Bone marrow (tissue), 2 donors: ENCODE measurements at places on chromosomes 6 and 20.

GRCh38 chr20:58634521-58635278 lies 16.4 kb upstream of the STX16 start:
- no peak for DNase-seq

- DNase-seq, result no peak
Observed at GRCh38 chr6:119446609-119447008, 97.0 kb upstream of the MAN1A1 start.

GRCh38 chr6:74000666-74001490 lies 304.9 kb downstream of the CD109 start:
- no peak for DNase-seq

DNA sequence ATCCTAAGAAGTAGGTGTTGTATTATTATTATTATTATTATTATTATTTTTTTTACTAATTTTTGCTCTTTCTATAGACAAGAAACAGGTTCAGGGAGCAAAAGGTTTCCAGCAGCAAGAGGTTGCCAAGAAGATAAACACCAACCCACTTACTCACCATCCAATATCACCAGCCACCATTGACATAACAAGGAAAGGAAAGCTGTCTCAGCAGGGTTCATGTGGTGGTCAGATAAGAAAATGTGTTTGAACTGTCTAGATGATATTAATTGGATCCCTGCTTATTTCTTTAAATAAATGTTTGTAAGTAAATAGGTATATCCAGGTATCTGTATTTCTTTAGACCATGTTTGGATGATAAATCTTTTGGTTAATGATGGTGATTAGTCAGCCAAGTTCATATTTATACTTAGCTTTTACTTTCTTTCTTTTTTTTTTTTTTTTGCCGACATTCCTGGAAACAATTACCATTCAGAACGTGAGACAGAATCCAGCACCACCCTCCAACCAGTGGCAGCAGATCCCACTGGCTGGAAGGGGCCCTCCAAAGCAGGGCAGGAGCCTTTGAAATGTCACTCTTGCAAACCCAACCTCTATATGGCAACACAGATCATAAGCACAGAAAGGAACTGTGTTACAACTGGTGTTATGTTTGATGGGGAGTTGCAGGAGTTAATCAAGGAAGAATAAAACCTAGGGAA lies 139.2 kb upstream of the ECI2 start:
- DNase-seq, result no peak

GRCh38 chr6:4074478-4075235 lies 4.3 kb downstream of the FAM217A start:
- no peak for DNase-seq

DNA sequence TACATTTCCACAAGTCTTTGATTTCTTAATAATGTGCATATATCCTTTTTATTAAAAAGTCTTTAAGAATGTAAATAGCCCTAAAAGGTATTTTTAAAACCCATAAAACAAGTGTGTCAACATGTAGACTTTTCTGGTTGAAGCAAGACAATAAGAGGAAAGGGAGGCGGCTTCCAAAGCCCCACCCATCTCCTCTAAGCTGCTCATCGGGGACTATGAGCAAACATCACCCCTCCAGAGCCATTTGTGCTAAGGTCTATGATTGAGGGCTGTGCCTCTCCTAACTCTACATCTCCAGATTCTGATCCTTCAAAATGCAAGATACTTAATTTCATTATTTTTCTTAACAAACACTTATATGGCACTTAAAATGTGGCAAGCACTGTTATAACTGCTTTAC lies 2.5 kb upstream of the NAA20 start:
- no peak for DNase-seq

DNA sequence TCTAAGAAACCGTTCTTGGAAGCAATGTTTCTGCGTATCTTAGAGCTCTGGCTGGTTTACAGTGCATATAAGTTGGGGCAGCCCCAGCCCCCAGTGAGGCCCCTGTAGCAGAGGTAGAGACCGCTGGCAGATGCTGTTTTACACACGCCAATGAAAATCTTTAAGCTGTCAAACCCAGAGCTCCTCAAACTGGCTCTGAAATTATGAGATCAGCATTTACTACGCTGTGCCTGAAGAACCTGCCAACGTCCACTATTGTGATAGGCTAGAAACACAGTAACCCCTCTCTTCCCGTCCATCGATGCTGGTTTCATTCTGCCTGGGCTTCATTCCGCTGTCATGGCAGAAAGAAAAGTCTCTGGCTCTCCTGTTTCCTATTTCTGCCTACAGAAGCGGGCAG lies 160.6 kb downstream of the SMOC2 start:
- no peak for DNase-seq

DNA sequence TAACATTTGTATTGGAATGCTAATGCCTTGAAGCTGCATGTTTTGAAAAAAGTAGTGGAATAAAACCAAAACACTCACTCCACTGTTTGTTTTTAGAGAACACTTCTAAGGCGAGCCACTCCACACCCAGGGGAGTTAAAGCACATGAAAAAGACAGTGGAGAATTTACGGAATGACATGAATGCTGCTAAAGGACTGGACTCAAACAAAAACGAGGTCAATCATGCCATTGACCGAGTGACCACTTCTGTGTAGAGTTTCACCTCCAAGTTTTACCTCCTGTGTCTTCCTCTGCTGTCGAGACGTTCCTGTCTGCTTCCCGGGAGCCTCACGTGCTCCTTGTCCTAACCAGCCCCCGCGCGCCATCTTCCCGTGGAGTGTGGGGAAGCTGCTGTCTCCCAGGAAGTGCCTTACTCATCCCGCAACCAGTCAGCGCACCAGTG lies 127.8 kb downstream of the LRRC1 start:
- DNase-seq, result no peak

DNA sequence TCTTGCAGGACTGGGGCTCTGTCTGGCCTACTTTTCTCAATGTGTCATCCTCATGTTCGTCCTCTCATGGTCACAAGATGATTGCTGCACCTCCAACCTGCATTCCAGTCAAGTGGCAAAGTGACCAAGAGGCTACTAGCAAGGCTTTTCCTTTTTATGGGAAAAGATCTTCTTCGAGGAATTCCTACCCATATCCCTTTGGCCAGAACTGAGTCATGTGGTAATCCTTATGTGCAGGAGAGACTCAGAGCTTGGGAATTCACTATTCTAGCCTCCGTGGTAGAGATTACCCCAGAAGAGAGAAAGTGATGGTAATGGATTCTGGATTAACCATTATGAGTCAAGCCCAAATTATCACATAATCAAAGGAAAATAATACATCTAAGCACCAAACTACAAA lies 162.7 kb downstream of the KCNQ5 start:
- DNase-seq, result no peak

GRCh38 chr6:102662851-102663250 lies 1269.3 kb downstream of the GRIK2 start:
- no peak for DNase-seq

DNA sequence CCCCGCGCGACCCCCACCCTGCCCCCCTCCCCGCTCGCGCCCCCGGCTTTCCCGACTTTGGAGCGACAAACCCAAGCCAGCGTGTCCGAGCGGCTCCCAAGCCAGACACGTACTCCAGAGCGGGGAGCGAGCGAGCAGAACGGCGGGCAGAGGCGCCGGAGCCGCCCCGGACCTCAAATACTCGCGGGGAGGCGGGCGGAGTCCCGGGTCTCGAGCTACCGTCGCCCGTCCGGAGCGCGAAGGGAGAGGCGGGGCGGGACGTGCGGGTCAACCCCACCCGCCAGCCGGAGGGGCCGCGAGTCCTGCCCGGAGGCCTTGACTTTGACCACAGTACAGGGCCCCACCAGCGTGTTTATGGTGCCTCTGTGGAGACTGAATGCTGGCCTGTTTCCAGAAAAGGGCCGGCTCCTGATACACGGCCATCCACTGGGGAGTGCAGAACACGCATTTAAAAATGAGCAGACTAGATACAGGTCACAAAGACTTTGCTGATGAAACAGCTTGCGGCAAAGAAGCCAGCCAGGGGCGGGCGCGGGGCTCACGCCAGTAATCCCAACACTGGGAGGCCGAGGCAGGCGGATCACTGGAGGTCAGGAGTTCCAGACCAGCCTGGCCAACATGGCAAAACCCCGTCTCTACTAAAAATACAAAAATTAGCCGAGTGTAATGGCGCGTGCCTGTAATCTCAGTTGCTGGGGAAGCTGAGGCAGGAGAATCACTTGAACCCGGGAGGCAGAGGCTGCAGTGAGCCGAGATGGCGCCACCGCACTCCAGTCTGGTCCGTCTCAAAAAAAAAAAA lies at the start of gene SERPINB6:
Gene SERPINB6, minus strand, starts transcription at position 148 of the 799 bp plus-strand sequence. CDS start 12,235 bp downstream, outside the sequence.
- DNase-seq, result no peak

GRCh38 chr20:40497899-40498691 lies 190.9 kb downstream of the MAFB start:
- peak; percentile 44 for DNase-seq

- DNase-seq, result no peak
Observed at GRCh38 chr6:37793067-37793466, 26.5 kb upstream of the ZFAND3 start.
